CD4-positive, alpha-beta T cell (primary cell): ENCODE measurements at places on chromosomes 5 and 9. TPM values are rescaled to one million over a fixed set of nuclear protein-coding genes. Genes with fewer than 3 reads are reported as not detected.

Gene CKMT2
- total RNA-seq = 0.27 TPM

Gene BTNL8
- total RNA-seq = not detected

Gene EGR1
- total RNA-seq = 5.7 TPM

Gene OTP
- not detected for total RNA-seq

Gene POC5
- total RNA-seq = 5.7 TPM

Gene SPOCK1
- total RNA-seq = not detected

Gene LIFR
- 0.11 TPM for total RNA-seq

Gene RABEPK
- 8.3 TPM for total RNA-seq

Gene PPP1R26
- total RNA-seq = 0.47 TPM
